ENCODE measurements at places on chromosomes 7 and 10.

- no peak for DNase-seq
Observed at GRCh38 chr7:83872501-83872900, 223.6 kb upstream of the SEMA3E start.

- DNase-seq = no peak
Observed at GRCh38 chr10:54900584-54900983, 99.6 kb upstream of the PCDH15 start.

GRCh38 chr7:27122077-27122910, 8.3 kb downstream of the HOXA4 start:
- DNase-seq = no peak

DNA sequence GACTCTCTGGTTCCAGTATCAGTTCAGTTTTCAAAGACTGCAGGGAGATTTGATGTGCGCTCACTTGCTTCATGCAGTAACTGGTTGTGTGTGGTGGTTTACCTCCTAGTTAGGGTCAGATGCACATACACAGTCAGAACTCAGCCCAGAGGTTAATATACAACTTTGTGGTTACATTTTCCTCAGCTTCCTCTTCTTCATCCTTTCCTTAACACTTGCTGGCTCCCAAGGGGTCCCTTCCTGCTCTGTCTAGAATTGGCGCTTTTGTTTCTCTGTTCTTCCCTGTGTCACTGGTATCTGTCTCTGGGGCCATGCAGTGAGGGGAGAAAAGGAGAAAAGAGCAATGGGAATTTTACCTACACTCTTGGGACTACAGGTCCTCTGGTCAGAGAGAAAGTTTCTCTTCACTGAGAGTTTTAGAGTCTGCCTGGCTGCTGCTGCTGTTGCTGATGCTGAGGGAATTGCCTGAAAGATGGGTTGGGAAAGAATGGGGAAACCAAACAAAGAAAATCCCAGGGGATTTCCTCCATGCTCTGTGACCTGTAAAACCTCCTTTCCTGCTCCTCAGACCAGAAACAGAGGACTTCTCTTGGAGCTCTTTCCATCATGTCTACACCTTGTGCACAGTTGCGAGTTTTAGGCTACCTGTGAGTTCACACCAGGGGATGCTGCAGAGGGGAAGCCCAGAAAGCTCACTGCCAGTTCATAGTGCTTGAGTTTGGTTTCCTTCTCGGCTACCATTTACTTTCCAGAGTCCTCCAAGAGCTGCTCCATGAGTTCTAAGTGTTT, 74.6 kb downstream of the WDFY4 start:
- no peak for DNase-seq

DNA sequence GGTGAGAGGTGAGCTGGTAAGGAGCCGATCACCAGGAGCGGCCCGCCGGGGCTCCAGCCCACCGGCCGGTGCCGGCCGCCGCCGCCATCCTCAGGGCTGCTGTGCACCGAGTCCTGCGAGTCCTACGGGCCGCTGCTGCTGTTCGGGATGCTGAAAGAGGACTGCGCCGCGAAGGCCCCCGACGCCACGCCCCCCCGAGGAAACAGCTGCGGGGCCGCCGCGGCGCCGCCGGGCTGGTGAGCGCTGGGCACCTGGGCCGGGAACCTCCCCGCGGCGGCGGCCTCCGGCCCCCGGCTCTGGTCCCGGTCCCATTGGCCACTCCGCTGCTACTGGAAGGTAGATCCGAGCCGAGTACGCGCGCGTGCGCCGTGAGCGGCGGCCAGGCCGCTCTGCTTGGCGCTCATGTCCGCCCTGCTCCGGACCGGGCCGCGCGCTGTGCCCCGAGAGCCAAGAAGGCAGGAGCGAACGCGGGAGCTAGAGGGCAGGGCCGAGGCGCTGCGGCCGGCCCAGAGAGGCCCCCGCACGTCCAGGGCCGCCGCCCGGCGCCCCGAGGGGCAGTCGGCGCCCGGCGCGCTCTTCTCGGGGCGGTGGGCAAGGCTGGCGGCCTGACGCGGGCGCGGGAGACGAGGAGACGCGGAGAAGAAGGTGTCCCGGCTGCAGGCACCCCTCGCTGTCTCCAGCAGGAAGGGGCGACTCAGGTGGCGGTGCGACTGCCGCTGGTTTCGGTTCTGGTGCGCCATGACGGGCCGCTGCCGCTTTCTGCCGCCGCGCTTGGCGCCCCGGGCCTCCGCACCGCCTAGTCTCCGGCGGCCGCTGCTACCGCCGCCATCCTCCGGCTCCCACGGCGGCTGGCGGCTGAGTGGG, 121.3 kb upstream of the WIPF3 start:
- peak; percentile 15 for DNase-seq

DNA sequence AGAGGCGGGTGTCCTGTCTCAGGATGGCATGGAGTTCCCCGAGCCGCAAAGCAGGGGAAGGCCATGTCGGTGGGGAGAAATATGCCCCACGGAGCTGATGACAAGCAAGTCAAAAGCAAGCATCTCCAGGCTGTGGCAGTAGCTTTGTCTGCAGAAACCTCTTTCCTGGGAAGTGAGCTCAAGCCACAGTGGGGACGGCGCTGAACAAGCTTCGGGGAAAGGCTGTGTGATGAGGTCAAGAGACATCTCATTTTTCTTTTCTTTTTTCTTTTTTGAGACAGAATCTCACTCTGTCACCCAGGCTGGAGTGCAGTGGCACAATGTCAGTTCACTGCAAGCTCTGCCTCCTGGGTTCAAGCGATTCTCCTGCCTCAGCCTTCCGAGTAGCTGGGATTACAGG, 62.6 kb downstream of the ELFN1 start:
- no peak for DNase-seq

- no peak for DNase-seq
Observed at GRCh38 chr10:28604567-28605536, 71.9 kb downstream of the WAC start.
